ENCODE measurements at places on chromosomes 4 and X. TPM values are rescaled to one million over a fixed set of nuclear protein-coding genes. Genes with fewer than 3 reads are reported as not detected.
A peak's percentile ranks its signal among the peaks of the same experiment; 100 is the strongest.

DNA sequence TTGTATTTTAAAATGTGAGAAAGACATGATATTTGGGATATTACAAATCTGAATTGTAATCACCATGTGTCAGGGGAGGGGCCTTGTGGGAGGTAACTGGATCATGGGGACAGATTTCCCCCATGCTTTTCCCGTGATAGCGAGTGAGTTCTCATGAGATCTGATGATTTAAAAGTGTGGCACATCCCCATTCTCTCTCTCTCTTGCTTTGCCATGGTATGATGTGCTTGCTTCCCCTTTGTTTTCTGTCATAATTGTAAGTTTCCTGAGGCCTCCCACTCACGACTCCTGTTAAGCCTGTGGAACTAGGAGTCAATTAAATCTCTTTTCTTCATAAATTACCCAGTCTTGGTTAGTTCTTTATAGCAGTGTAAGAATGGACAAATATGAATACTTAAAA is 39.0 kb downstream of the CCDC158 start:
- H3K4me3 ChIP-seq, result no peak overlapping the region
- DNase-seq, result no peak
- H3K4me1 ChIP-seq, result no peaks in the 10 kb centered on the region
- H3K36me3 ChIP-seq, result no peaks in the 10 kb centered on the region

DNA sequence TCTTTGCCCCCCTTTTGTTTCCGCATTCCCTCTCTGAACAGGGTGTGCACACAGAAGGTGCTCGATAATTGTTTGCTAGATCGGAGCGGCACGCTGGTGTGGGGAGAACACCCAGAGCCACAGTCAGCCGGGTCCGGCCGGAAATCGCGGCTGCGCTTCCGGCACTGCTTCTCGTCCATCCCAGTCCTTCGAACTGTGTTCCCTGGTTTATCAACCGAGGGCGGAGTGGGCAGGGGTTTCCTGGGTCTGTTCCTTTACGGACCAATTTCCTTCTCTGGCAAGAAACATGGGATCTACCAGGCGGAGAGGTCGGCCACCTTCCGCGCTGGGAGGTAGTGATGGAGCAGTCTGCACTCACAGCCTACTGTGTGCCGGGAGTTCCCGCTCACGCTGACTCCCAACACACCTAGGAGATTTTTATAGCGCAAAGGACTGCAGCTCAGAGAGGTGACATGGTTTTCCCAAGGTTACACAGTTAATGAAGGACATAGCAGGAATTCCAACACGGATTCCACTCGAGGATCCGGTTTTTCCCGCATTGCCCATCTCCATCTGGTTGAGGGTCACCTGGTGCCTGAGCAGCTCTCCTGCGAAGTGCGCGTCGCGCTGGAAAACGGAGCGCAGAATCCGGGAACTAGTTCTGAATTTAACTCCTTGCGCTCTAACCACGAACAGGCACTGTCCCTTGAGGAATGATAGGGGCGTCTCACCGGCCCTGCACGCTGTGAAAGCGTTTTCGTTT is 6.8 kb downstream of the MSX1 start:
- peak overlapping the region; percentile 34 for H3K4me3 ChIP-seq
- H3K36me3 ChIP-seq, result peaks cover 7% of the 10 kb centered on the region
- peaks cover 9% of the 10 kb centered on the region for H3K4me1 ChIP-seq
- no peak for DNase-seq
- peaks cover 75% of the 10 kb centered on the region for H3K27me3 ChIP-seq

DNA sequence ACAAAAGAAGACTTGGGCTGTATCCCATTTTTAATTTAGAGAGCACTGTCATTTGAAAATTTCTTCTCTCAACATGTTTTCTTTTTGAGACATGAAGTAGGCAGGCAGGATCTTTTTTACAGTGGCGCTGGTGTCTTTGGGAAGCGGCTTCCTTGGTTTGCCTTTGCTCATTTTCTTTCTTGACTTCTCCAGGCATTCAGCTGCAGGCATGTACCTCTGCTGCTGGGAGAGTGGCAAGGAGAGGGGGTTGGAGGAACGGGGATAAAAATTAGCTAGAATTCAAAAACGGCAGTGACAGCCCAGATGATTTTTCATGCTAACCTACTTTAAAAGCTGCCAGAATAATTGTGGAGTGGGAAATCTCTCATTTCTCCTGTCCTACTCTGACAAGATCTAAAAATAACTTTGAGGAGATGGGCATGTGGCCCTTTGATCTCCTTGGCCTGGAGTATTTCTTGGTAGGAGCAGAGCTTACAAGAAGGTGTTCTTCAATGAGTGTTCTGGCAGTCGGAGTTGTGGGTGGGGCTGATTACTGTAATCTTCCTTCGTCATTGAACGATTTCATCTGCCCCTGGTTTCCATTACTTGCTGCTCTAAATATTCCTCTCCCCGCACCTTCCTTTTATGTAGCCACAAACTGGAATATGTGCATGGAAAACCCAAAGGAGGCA is 54.8 kb downstream of the TBL1X start:
- H3K27me3 ChIP-seq, result no peaks in the 10 kb centered on the region
- peaks cover 38% of the 10 kb centered on the region for H3K4me1 ChIP-seq

GRCh38 chr4:151093203-151093602 is 6.2 kb upstream of the RPS3A start:
- H3K27me3 ChIP-seq, result peaks cover 6% of the 10 kb centered on the region
- H3K36me3 ChIP-seq, result no peaks in the 10 kb centered on the region
- DNase-seq, result no peak
- H3K27ac ChIP-seq, result no peak overlapping the region

DNA sequence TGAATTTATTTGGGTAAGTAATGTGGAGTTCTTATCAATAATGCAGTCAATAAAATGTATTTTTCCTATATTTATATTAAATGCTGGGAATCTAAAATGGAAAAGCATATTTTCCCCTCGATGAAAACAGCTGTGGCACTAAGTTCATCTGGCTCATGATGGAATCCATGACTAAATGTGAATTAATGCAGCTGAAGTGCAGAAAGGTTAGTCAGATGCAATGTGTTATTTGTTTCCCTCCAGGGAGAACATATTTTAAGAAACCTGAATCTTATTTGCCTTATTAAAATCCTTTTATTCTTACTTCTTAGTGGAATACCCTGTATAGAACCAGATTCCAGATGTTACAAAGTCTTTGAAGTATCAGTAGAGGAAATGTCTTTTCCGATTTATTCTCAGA is 247.9 kb downstream of the ARHGAP24 start:
- no peaks in the 10 kb centered on the region for H3K36me3 ChIP-seq
- no peaks in the 10 kb centered on the region for H3K4me1 ChIP-seq
- H3K4me3 ChIP-seq, result no peak overlapping the region
- DNase-seq, result no peak
- no peaks in the 10 kb centered on the region for H3K27me3 ChIP-seq

- no peak overlapping the region for H3K4me3 ChIP-seq
- H3K27ac ChIP-seq, result no peak overlapping the region
- peaks cover 8% of the 10 kb centered on the region for H3K4me1 ChIP-seq
- peaks cover 28% of the 10 kb centered on the region for H3K27me3 ChIP-seq
These were observed 4.4 kb upstream of the INPP4B start for GRCh38 chr4:142850478-142850877.

DNA sequence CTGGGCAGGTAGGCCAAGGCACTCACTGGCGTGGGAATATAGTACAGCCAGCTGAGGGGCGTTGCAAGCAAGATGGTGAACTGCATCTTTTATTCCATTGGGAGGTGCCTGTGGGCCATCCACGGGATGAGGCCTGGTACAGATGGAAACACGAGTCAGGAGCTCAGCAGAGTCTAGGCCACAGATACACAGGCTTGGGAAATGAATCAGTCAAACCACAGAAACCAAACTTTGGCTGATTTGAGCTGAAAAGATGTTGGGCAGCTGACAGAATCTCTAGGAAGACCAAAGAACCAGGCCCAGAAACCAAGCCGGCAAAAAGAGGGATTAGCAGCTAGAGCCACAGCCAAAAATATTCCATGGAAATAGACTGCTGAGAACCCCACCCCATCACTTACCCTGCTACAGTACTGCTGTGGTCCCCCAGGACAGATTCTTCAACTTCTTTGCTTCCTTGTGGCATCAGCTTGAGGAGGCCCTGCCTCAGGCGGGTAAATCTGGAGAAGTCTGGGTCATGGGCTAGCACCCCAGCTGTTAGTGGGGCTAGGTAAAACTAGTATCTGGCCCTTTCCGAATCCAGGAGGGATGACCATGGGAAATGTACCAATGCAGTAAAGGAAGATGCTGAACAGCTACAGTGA is 75.4 kb downstream of the TMEM131L start:
- H3K27ac ChIP-seq, result peak overlapping the region; percentile 27
- peaks cover 35% of the 10 kb centered on the region for H3K36me3 ChIP-seq
- H3K4me3 ChIP-seq, result no peak overlapping the region

GRCh38 chr4:8657381-8658088 is 65.0 kb downstream of the CPZ start:
- no peaks in the 10 kb centered on the region for H3K4me1 ChIP-seq
- H3K36me3 ChIP-seq, result no peaks in the 10 kb centered on the region
- no peak for DNase-seq
- H3K27ac ChIP-seq, result no peak overlapping the region
- H3K27me3 ChIP-seq, result no peaks in the 10 kb centered on the region

DNA sequence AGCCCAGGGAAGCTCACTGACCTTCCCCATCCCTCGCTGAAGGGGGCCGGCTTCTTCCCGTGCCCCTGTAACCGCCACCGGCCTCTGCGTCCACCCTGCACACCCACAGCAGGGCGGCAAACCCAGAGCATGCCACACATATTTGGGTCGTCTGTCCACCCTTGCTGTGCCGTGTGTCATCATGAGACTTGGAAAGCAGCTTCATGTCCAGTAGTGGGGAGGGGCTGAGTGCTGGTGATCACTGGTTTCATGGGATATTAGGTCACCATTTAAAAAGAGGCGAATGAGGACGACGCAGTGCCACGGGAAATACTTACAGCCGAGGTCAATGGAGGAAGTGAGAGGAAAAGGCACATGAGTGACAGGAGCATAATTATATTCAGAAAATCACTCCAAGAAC is 74.8 kb downstream of the HTRA3 start:
- no peaks in the 10 kb centered on the region for H3K4me1 ChIP-seq
- no peaks in the 10 kb centered on the region for H3K36me3 ChIP-seq
- H3K27me3 ChIP-seq, result no peaks in the 10 kb centered on the region
- no peak overlapping the region for H3K27ac ChIP-seq

GRCh38 chrX:46647251-46647650 is 73.7 kb downstream of the CHST7 start:
- DNase-seq, result no peak
- H3K27ac ChIP-seq, result no peak overlapping the region
- H3K36me3 ChIP-seq, result peaks cover 3% of the 10 kb centered on the region
- H3K27me3 ChIP-seq, result no peaks in the 10 kb centered on the region

DNA sequence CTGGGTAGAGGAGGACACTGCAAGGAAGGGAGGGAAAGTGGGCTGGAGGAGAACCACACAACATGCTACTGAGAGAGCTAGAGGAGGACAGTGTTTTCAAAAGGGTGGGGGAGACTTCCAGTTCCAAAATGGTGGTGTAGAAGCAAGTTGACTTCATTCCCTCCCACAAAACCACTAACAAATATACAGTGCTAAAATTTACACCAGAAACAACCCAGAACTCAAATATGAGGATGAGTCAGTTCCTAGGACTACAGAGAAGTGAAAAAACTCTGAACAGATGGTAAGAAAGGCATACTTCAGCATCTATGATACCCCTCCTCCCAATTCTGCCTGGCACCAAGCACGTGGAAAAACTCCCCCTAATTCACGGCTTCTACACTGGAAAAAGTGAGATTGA is 9.8 kb downstream of the AADAT start:
- H3K27me3 ChIP-seq, result peaks cover 13% of the 10 kb centered on the region
- H3K27ac ChIP-seq, result no peak overlapping the region
- DNase-seq, result no peak
- no peaks in the 10 kb centered on the region for H3K4me1 ChIP-seq
- no peak overlapping the region for H3K4me3 ChIP-seq
- no peaks in the 10 kb centered on the region for H3K36me3 ChIP-seq

- H3K36me3 ChIP-seq, result peaks cover 65% of the 10 kb centered on the region
- H3K4me3 ChIP-seq, result no peak overlapping the region
- peaks cover 70% of the 10 kb centered on the region for H3K4me1 ChIP-seq
- H3K27ac ChIP-seq, result peak overlapping the region; percentile 53
- DNase-seq, result no peak
- no peaks in the 10 kb centered on the region for H3K27me3 ChIP-seq
These were observed 64.4 kb downstream of the HADH start for GRCh38 chr4:108054025-108054638.

DNA sequence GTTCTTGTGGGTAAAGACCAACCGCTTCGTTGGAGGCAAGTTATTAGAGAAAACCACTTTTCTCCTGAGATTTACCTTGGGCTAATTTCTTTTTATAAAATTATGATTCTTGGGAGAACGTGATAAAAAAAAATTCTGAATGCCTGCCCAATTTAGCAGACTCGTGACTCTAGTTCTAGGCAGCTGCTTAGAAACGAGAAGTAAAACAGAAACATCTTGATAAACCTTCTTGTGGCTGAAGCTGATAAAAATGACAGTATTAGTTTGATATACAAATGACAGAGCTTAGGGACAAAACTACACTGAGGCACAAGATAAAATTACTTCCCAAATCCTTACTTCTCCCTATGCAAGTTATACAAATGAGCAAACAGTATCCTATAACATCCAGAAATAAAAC is 458.9 kb upstream of the TEX13C start:
- H3K27ac ChIP-seq, result no peak overlapping the region
- H3K4me3 ChIP-seq, result no peak overlapping the region
- H3K36me3 ChIP-seq, result no peaks in the 10 kb centered on the region
- no peak for DNase-seq
- no peaks in the 10 kb centered on the region for H3K27me3 ChIP-seq

ZNF674 gene
- 4.1 TPM for total RNA-seq

RRH gene
- not detected for total RNA-seq

CSAG3 gene
- not detected for total RNA-seq

GLRA2 gene
- not detected for total RNA-seq

Measured in activated CD8-positive, alpha-beta T cell treated with anti-CD3 and anti-CD28 coated beads, Interleukin-2, amount 10 ng/mL, durations not matched to agents 7 days and 5 days (primary cell).